ENCODE measurements at places on chromosomes 1 and 21.

GRCh38 chr1:66275601-66276023 lies 258.3 kb upstream of the SGIP1 start:
- no peak for DNase-seq

GRCh38 chr1:56575865-56576264 lies 3.5 kb downstream of the PLPP3 start:
- DNase-seq = no peak

DNA sequence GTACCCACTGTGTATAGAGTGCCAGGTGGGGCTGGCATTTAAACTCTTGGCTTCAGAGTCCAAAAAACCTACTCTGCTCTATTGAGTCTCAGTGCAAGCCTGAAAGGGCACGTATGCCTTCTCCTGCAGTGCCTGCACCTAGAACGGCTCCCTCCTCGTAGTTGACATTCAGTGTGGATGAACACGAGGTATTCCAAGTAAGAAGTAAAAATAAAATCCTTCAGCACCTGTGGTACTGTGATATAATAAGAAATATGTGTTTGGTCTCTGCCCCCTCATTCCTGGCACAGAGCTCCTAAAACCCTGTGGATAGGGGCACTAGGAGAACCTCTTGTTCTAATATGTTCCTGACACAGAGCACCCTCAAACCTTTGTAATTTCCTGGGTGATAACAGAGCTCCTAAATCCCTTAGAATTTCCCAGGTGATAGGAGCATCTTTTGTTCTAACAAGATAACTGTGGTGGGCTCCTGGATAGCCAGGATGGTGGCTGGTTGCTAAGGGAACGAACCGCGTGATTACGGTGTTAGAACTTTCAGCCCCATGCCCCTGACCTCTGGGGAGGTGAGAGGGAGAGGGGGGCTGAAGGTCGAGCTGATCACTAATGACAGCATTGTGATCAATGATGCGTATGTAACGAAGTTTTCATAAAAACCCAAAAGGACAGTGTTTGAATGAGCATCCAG lies 16.8 kb downstream of the UCK2 start:
- DNase-seq = no peak

- DNase-seq = no peak
Observed at GRCh38 chr1:86271046-86271445, 114.5 kb upstream of the COL24A1 start.

GRCh38 chr1:84722794-84723193 lies 32.5 kb upstream of the SSX2IP start:
- DNase-seq = no peak

DNA sequence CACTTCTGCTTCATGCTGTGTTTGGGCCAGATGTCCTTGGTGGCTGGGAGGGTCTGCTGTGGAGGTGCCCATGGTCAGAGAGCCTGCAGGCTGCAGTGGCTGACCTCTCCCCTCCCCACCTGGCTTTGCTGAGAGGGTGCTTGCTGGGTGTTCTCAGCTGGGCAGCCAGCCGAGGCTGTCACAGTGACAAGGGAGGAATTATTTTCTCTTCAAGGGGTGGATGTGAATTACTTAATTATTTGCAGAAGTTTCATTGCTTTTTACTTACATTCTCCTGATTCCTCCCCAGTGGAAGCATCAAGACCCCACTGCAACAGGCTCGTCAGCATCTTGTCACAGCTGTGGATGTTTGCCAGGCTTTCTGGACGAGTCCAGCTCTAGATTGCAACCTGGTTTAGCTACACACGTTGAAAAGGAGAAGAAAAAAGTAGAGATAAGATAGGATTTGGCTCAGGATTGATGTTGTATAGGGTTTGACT lies 70.3 kb downstream of the GALNT2 start:
- DNase-seq = no peak

DNA sequence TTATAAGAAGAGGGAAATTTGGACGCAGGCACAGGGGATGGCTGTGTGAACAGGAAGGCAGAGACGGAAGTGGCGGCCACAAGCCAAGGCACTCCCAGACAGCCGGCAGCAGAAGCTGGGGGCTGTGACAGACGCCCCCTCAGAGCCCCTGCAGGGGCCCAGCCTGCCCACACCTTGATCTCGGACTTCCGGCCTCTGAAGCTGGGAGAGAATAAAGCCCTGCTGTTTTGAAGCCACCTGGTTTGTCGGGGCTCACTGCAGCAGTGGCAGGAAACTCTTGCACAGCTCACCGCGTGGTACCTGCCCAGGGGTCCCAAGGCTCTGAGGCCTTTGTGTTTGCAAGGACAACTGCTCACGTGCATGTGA lies 13.7 kb downstream of the MEGF6 start:
- no peak for DNase-seq

- no peak for DNase-seq
Observed at GRCh38 chr1:107459204-107459904, 318.5 kb downstream of the NTNG1 start.

DNA sequence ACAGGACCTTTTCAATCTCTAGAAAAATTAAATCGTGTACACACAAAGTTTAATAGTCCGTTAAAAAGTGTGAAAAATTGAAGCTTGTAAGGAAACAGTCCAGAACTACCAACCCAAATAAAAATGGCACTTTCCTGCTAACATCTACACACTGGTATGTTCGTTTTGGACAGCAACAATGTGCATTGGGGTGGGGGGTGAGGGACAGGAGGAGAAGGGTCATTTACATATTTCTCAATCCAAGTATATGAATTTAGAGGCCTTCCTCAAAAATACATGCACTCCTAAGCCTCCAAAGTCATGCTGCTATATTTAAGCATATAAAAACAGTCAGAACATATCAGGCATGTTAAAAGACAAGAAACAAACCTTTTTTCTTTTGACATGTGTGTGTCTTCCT lies 2.5 kb downstream of the PPP1R15B start:
- no peak for DNase-seq
